ENCODE measurements at places on chromosomes 13 and 19.
A peak's percentile ranks its signal among the peaks of the same experiment; 100 is the strongest.

GRCh38 chr13:50979187-50979586 is 69.6 kb downstream of the RNASEH2B start:
- DNase-seq = no peak

DNA sequence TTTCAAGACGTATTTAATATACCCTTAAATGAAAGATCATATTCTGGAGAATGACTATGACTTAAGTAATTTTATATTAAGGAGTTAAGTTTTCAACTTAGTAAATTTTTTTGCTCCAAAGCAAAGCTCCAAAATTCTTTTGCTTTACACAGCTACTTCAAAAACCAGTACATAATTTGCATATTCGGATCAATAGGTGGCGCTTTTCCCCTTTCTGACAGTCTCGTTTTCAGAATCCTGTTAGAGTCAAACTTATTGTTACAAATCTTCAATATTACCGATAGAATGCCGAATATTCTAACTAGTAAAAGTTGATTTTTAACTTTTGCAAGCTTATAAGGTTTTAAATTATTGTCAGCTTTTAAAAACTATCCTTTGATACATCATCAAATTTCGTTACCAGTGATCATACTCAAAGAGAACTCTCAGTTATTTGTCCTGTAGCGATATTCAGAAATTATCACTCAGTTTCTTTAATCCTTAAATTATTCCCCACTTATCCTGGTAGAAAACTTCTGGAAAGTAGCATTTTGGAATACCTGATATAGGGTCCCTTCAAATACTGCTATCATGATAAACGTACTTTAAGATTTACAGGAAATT is 852.7 kb upstream of the KLHL1 start:
- no peak for DNase-seq

- no peak for DNase-seq
Measured at GRCh38 chr19:37725181-37725580, 5.6 kb upstream of the ZNF607 start.

DNA sequence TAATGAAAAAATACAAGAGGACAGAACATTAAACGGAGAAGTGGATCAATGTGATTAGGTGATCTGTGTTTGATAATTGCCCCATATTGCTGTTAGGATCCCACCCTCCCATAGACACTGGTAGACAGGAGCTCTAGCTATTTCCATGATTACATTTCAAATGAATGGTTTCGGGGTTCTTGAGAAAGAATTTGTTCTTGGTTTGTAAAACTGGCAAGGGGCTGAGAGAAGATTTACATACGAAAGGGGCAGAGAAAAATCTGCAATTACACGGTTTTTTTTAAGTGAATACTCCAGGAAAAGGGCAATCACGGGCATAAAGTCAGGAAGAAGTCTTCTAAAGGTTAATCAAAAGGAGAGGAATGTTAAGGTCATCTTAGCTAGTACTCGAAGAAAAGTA is 2125.7 kb upstream of the PCDH20 start:
- DNase-seq = no peak

DNA sequence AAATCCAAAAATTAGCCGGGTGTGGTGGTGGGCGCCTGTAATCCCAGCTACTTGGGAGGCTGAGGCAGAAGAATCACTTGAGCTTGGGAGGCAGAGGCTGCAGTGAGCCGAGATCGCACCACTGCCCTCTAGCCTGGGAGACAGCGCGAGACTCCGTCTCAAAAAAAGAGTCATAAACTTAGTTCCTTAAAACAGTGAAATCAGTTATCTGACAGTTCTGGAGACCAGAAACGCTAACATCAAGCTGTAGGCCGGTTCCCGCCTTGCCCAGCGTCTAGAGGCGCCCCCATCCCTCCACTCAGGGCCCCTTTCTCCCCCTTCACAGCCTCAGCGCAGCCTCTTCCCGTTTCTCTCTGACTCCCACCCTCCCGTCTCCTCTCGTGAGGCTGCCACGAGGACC is 11.9 kb downstream of the ADAT3 start:
- DNase-seq = no peak

DNA sequence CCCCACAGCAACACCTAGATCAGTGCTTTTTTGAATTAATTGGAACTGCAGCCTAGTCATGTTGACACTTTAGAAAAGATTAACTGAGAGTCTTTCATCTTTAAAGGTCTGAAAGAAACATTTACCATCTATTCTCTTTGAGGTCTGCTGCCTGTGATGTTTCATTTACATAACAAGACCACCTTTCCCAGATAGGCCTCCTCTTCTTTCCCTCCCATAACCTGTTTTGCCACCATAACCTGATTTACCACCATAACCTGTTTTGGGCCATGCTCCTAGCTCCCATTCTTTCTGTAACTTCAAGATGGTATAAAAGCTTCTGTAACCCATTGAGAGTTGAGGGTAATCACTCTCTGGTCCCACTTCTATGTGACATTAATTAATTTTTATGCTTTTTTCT is 320.8 kb downstream of the PCDH20 start:
- no peak for DNase-seq

DNA sequence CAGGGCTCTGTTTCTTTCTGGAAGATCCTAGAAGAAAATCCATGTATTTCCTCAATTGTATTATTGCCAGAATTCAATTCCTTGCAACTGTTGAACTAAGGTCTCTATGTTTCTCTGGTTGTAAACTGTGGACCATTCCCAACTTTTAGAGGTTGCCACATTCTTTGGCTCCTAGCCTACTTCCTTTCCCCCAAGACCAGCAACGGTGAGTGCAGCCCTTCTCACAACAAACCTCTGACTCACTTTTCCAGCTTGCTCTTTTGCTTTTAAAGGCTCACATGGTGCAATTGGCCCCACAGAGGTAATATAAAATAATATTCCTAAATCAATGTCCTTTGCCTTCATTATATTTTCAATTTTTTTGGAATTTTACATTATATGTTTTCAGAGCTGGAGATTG is 371.3 kb downstream of the SLITRK5 start:
- no peak for DNase-seq

DNA sequence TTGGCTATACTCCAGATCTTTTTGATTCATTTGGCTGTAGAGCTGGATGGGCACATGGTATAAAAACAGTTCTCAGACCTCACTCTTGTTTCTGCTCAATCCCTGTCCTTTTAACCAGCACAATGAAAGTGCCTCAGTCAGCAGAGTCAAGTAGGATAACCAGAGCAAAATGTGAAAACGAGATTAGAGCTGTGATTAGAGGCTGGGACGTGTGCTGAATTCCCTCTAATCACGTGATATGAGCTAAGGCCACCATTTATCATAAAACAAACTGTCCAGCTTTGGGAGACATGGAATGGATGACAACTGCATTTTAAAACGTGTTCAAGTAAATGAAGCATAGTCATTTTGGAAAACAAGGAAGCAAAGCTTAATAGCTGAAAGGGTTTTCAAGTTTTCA is 54.1 kb downstream of the GJA3 start:
- DNase-seq = no peak

GRCh38 chr19:4922530-4923275 is 13.4 kb downstream of the UHRF1 start:
- no peak for DNase-seq

DNA sequence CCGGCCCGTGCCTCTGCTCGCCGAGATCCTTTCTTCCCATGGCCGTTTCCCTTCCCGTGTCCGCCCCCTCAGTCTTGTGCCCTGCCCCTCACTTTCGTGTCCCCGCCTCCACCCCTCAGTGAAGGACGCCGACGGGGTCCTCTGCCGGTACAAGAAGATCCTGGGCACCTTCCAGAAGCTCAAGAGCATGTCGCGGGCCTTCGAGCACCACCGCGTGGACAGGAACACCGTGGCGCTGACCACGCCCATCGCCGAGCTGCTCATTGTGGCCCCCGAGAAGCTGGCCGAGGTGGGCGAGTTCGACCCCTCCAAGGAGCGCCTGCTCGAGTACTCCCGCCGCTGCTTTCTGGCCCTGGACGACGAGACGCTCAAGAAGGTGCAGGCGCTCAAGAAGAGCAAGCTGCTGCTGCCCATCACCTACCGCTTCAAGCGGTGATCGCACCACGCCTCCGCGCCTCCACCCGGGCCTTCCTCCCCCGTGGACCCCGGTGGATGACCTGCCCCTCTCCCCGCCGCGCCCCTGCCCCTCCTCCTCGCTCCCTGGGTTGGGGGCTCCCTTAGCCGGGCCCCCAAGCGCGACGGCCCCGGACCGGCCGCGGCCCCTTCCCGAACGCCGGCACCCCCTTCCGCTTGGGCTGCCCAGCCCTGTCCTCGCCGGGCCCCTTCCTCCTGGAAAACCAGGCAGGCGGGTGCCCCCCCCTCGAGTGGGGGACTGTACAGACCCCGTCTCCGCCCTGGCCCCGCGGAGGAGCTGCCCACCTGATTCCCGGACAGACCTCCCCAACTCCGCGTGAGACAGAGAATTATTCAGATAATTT is 2.3 kb upstream of the U2AF2 start:
- no peak for DNase-seq

- no peak for DNase-seq
Measured at GRCh38 chr19:16649734-16650133, 10.2 kb downstream of the SMIM7 start.

DNA sequence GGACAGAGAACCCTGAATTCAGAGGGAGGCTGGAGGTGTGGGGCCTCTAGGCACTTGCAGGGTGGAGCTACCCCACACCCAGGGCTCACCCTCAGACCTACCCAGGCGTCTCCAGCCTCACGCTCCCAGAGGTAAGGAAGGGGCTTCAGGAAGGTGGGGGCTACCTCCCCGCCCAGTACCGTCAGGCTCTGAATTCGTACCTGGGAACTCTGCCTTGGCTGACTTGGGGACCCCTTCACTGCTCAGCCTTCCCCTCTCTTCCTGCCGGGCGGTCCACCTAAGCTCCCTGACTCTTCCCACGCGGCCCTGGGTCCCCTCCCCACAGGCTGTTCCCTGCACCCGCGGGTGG is 28.5 kb upstream of the PARP4 start:
- DNase-seq = no peak

DNA sequence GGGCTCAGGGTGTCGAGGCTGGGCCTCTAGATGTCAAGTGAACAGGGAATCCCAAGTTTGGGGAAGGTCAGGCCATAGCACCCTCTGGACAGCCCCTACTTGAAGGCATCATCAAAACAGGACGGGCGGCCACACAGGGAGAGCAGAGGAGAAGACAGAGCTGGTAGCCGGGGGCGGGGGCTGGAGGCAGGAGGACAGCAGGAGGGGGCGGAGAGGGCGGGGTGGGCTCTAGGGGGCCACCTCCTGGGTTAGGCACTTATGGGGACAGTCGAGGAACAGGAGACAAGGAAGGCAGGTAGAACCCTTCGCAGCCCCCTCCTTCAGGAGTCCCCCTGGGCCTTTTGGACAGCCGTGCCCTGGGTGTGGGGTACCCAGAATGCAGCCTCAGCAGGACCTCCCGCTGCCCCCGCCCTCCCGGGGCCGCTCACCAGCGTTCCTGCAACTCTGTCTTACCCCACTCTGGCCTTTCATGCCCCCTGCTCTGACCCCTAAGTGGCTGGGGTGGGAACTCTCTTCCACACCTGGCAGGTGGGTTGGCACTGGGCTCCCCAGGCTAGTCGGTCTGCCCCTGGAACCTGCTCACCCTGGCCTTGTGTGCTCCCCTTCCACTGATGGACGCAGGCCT is 5.8 kb downstream of the SSBP4 start:
- no peak for DNase-seq

GRCh38 chr13:83414393-83414792 is 467.9 kb downstream of the SLITRK1 start:
- DNase-seq = no peak

GRCh38 chr13:27043013-27043412 is 128.6 kb downstream of the USP12 start:
- no peak for DNase-seq

DNA sequence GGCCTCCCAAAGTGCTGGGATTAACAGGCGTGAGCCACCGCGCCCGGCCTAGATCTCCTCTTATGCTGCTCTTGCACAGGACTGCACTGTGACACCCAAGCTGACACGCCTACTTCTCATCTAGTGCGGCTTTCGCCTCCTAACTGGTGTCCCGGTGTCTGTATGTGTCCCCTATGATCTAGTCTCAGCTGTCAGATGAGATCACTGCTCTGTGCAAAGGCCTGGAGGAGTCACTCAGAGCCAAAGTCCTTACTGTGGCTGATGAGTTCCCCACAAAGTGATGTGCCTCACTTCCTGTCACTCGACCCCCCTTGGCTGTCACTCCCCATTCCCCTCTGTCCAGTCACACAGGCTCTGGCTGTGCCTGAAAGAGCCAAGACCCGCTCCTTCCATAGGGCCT is 2.5 kb downstream of the ZNF556 start:
- no peak for DNase-seq

DNA sequence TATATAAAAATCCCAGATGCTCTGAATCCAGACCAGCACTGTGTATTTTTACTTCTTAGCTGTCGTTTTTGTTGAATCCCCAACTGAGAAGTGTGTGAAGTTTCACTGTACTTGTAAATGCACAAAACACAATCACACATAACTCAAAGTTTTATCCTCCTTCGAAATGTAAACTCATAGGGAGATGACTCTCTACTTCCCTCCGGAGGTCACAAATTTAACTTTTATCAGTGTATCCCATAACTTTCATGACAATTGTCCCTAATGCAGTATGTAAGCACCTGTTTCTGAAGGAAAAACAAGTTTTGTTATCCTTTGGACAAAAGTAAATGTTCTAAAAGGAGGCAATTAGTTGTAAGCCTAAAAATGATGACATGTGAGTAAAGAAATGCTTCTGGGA is 665.0 kb upstream of the SLITRK6 start:
- no peak for DNase-seq

DNA sequence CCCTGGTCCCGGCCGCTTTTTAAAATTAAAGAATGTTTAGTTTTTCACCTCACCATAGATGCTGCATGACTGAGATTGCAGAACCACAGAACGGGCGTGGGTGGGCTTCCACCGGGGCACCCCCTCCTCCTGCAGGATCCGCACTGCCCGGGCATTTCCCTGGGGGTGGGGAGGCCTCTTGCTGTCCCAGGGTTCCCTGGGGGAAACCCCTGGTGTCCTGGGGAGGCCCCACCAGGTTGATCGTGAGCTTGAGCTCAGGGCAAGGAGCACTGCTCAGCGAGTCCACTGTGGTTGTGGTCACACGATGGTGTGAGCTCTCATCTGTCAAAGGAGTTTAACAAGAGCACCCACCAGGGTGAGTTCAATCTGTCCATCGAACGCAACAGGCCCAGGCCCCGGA is 11.4 kb upstream of the TCF3 start:
- peak; percentile 48 for DNase-seq

DNA sequence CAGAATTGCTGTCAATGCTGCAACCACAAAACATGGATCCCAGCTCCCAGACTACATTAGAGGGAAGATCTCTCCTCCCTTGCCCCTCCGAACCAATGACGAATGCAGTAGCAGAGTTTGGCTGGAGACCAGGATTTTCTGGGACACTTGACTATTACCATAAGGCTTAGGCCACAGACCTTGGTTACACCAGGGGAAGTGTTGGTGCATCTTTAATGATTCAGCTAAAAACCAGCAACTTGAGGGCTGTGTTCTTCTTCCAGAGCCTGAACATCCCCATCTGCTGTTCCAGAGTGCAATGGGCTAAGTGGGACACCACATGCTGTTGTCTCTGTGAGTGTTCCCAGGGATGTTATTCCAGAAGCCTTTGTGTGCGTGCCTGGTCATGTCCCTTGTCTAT is 528.2 kb downstream of the LMO7 start:
- DNase-seq = no peak

- DNase-seq = no peak
Measured at GRCh38 chr13:25281193-25281934, 5.9 kb downstream of the MTMR6 start.

Measured in stimulated activated CD4-positive, alpha-beta T cell treated with anti-CD3 and anti-CD28 coated beads, Interleukin-4, amount 100 ng/mL, for 1 hour (primary cell).